ENCODE measurements at places on chromosomes 2 and 18.

DNA sequence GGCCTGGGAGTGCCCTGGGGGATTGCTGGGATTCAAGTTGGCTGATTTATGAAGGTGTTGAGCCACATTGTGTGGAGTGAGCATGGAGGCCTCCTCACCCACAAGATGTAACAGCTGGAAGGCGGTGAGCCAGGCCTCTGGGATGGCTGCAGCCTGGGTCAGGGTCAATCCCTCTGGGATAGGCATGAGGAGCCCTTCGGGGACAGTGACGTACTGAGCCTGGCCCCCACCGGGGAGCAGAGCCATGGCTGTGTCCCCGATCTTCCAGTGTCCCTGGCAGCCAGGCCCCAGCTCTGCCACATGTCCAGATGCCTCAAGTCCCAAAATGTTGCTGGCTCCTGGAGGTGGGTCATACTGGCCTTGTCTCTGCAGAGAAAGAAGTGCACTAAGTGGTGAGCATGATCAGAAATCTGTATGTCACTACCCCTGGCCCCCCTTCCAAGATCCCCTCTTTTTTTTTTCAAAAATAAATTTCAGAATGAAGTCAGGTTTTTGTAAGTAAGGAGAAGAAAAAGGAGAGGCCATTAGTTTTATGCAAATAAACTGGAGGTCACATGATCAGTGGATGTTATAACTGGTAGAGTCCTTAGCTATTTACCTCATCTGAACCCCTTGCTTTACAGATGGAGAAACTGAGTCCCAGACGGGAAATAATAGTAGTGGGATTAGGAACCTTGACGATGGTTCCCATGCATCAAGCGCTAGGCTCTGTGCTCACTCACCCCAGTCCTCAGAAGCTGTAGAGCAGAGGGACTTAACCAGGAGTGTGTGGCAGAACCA, 1.7 kb downstream of the TP53I3 start:
- DNase-seq: no peak

DNA sequence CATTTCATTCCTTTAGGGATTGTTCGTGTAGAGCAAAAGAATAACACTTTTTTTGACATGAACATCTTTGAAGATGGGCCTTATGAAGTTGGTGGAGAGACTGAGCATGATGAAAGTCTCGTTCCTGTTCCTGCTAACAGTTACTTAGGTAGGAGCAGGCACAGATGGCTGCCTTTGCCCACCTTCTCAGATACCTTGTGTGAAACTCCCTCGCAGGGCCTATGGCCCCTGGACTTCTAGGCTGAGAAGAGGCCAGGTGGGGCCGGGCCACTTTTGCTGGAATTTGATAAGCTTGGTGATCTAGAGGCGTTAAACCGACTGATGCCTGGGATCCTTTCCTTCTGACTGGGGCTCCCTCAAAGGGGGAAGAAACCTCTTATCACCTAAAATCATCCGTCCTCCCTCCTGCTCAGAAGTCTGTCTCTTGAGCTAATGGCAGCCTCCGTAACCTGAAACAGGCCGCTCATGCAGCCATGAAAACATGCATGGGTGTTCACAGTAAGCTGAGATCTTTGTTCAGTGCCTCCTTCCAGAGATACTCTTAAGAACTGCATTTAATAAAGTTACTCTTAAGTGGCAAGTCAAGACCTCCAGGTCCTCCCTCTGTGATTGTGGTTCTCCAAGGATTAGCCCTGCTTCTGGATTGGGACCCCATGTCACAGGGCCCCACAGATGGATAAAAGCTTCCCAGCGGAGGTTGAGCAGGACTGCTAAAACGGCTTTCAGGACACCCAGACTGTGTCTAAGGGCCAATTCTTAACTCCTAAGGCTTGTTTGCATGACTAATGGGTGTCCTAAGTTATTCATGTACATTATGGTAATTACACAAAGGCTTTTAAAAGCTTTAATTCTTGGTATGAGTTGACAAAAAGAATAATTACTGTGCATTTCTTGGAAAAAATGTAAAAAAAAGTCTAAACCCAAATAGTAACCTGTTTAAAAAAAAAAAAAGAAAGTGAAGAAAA, 43.9 kb downstream of the ITGA6 start:
- no peak for DNase-seq

DNA sequence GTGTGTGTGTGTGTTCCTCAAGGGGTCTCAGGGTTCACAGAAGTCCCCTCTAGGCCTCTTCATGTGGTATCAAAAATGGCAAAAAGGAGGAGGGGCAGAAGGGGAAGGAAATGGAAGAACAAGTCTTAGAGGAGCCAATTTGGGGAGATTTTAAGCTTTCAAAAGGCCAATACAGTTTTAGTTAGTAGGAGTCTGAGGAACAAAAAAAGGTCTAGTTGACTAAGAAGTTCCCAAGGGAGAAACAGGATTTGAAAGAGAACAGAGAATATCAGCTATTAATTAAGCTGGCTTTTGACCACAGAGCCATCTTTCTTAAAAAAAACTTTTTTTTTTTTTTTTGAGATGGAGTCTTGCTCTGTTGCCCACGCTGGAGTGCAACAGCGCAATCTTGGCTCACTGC, 7.1 kb downstream of the RNF125 start:
- no peak for DNase-seq

DNA sequence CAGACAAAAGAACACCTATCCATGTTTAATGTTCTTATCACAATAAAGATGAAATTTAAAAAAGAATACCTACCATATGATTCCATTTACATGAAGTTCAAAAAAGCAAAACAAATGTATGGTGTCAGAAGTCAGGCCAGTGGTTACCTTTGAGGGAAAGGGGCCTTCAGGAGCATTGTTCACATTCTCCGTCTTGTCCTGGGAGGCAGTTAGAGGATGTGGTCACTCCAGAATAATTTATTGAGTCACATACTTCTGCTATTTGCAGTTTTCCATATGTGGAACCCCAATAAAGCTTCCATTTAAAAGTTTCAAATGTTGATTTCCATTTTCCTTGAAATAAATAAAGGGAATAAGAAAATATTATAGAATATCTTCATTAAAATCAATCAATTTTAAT, 41.6 kb upstream of the POU3F3 start:
- DNase-seq: peak; percentile 35

DNA sequence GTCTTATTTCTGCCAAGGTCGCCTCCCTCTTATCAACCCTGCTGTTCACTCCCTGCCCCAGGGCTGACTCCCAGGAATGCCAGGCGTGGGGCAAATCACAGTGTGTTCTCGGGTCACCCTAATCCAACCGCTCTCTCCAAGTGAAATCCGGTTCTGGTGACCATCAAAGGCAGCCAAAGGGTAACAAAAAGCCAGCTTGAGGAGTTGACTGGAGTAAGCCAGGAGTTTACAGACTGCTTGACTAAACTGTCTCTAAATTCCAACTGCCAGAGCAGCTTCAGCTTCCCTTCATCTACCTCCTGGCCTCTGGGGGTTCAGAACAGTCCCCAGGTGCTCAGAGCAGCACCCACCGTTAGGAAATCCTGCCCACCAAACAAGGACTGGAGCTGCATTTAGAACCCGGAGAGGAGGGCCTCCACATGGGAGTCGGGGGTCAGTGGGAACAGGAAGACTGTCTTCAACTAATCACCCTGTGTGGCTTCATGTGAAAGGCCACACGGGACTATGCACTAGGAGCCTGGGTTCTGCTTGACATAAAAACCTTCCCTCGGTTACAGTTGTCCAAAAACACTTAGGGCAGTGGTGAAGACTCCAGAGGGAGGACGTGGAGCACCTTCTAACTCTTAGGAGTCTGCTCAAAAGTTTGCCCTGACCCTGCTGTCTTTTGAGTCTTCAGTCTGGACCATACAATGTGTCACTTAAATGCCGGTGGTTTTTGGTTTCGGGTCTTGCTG, 24.2 kb upstream of the MCFD2 start:
- DNase-seq: no peak

DNA sequence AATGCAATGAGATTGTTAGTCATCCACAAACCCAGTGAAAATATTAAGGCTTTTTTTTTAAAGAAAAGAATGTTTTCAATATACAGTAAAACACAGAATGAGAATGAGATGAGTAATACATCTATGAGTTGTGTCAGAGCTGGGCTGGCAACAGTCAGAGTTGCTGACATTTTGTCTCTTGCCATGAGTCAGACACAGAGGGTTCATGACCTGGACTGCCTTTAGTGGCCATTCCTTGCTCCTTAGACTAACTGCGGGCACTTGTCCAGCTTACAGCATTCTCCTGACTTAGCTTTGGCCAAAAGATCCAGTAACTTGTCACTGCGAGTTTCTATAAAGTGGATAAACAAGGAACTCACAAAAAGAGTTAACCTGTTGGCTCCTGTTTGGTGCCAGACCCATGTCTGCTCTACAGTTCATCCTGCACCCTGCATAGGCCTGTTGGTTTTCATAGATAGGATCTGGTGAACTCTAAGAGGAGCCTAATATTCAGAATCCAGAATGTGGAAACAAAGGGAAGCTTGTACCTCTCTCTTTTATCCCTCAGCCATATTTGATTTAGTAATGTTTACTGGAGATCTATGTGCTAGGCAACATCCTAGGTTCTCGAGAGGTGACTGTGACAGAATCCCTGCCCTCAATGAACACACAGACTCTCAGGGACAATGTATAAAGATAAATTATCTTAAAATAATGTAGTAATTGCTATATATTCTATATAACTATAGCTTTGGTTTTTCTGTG, 391.5 kb upstream of the VWC2L start:
- DNase-seq: peak; percentile 97

GRCh38 chr2:207847098-207847806, 77.5 kb upstream of the FZD5 start:
- no peak for DNase-seq

- DNase-seq: no peak
Observed at GRCh38 chr2:17363846-17364245, 154.4 kb downstream of the RAD51AP2 start.

GRCh38 chr2:119425119-119425405, 6.6 kb upstream of the TMEM37 start:
- no peak for DNase-seq

DNA sequence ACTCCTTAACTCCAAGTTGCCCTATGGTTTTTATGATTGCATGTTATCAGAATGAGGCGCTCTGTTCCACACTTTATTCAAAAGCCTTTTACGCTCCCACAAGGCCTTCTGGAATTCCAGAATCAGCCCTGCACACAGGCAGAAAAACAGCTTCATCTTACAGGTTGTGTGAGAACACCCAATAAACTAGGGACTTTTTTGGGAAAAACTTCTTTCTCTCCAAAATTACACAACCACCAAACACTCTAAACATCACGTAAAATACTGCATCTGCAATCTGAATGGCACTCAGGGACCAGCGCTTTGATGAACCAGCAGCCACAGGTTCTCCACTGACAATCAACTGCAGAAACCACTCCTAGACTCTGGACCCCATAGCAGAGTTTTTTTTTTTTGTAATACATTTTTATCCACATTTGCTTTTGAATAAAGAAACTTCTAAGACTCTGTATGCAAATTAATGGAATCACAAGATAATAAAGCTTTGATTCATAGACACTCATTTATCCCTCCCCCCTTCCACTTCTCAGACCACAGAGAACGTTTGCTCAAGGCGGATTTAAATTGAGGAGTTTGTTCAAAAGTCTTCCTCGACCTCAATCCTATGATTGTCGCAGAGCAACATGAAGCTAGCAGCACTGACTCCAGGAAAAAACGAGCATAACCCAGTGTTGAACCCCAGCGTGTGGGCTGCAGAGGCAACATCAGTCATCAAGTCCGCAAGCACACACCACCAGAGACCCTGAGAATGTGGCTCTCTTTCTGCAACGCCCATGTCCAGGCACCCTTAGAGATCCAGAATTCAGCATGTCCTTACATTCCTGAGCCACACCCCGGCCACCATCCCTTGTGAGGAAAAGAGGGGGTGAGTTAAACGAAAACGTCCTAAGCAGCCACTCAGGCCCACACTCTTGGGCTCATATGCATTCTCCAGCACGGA, 116.5 kb downstream of the MBP start:
- DNase-seq: no peak

- DNase-seq: no peak
Observed at GRCh38 chr18:74468547-74469061, 11.5 kb upstream of the DIPK1C start.

DNA sequence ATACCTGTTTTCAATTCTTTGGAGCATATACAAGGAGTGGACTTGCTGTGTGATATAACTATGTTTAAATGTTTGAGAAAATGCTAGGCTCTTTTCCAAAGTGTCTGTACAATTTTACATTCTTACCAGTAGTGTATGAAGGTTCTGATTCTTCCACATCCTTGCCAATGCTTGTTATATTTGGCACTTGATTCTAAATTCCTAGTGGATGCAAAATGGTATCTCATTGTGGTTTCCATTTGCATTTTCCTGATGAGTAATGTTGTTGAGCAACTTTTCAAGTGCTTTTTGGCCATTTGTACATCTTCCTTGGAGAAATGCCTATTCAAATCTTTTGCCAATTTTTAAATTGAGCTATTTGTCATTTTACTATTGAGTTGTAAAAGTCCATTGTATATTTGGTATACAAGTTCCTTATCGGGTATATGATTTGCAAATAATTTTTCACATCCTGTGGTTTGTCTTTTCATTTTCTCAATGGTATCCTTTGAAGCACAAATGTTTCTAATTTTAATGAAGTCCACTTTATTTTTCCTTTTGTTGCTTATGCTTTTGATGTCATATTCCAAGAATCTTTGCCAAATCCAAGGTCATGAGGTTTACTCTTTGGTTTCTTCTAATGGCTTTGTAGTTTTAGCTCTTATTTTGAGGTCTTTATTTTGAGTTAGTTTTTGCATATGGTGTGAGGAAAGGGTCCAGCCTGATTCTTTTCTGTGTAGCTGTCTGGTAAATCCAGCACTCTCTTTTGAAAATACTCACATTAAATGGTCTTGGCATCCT, 33.2 kb upstream of the CWC22 start:
- DNase-seq: peak; percentile 98

DNA sequence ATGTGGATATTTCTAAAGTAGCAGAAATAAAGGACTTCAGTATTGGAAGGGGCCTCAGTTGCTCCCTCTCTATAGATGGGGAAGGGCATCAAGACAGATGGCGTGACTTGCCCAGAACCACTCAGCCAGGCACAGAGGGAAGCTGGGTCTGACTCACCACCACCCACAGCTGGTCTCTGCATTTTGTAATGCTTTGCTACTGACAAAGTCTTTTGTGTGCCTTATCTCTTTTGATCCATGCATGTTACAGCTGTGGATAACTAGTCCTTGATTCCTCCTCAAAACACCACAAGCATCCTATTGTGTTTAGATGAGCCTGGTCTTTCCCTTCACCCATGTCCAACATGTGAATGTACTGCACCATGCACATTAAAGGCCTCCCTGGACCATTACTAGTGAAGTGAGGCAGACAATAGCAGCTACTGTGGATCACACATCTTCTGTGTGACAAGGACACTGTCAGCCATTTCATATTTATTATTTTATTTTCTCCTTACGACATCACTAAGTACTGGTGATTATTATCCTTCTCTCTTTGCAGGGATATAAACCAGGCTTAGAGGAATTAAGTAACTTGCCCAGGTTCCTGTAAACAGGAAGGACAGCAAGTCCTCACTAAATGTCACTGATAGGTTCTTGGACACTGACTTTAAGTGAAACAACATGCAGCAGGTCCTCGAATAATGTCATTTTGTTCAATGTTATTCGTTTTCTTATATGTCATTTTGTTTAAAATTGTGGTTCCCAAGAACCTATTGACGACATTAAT, 29.6 kb upstream of the IL37 start:
- peak; percentile 93 for DNase-seq

- DNase-seq: no peak
Observed at GRCh38 chr18:78721238-78721875, 258.3 kb upstream of the SALL3 start.

GRCh38 chr2:37459095-37459981, 114.9 kb downstream of the QPCT start:
- peak; percentile 87 for DNase-seq
